Activated CD8-positive, alpha-beta T cell treated with anti-CD3 and anti-CD28 coated beads for 36 hours (primary cell): ENCODE measurements at places on chromosomes 12 and 14.

DNA sequence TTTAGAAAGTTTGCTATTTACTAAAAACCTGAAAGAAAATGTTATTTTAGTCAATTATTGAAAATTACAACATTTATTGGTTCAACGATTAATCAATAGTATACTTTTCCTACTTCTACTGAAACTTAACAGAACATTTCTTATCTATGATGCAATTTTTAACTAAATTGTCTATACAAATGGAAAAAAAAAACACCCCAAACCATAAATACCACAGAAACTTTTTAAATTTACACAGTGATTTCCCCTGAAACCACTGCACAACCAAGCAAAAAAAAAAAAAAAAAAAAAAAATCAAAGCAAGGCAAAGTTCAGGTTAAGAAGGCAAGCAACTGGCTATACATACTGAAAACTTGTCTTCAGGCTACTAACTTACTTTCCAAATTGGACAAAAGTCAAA, 71.9 kb upstream of the POC1B start:
- DNase-seq: no peak

GRCh38 chr14:87971010-87971409, 22.0 kb downstream of the GALC start:
- no peak for DNase-seq

- no peak for DNase-seq
These were observed 76.2 kb upstream of the RASSF8 start for GRCh38 chr12:25882266-25882665.

DNA sequence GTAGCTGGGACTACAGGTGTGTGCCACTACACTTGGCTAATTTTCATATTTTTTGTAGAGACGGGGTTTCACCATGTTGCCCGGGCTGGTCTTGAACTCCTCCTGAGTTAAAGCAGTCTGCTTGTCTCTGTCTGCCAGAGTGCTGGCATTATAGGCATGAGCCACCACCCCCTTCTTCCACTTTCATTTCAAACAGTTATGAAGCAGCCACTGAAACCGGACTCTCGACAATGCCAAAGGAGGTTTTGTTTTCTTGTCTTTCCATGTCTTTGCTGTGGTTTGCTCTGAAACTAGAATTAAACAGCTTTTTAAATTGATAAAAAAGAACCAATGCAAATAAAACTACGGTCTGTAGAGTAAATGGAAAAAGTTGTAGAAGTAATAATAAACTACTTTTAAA, 30.4 kb downstream of the RAP1B start:
- DNase-seq: peak; percentile 78

DNA sequence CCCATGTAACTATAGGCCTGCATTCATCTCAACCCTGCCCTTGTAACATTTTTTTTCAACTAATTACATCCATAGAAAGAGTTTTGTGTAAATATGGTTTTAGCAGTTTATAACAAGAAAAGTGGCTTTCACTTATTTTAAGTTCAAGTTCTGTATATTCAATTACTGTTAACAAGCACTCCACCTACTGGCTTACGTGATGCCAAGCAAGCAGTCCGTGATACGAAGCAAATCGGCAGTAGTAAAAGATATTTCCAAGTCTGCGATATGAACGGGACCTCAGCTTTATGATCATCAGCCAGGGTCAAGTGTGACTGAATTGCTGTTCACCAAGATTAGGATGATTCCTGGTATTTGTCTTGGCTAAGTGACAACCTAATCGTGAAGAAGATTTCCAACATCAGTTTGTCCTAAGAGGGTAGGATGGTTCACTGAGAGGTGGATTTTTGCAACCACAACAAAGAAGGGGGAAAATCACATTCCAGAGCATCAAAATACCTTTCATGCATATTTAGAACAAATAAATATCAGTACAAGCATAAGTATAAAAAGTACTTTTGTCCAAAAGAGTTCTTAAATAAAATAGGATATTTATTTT, 456.2 kb downstream of the FOXG1 start:
- no peak for DNase-seq

DNA sequence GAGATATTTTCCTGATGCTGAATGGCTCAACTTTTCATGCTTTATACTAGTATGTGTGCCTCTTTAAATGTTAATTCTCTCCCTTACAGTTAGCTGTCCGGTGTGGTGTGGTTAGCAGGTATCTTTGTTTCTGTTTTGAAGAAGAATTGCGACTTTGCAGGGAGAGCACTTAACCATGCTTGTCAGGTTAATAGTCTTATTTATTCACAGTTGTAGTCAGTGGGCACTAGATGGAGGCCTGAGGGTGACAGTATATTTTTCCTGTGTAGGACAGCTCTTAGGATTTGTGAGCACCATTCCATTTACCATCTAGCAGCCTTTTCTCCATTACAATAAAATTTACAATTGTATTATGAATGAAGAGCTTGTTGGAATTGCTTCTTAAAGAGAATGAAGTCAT, 34.9 kb downstream of the PDE3A start:
- no peak for DNase-seq

GRCh38 chr14:30874999-30875787, 834 bp downstream of the COCH start:
- DNase-seq: peak; percentile 22

DNA sequence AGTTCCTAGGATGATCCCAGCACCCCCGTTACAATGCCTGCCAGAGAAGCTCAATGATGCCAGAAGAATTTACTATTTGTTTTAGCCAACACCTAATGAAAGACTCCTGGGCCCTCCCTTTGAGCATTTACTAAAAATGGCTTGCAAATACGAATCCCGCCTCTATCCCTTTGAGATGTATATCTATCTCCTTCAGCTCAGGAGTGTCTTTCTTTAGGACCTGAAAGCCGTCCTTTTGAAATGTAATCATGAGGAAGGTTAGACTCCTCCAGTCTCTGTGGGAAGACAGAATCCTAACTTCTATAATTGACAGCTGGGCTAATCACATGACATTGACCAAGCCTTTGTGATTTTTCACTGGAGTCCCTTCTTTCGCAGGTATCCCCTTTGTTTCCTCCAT, 19.2 kb upstream of the DYNC1H1 start:
- DNase-seq: no peak

- DNase-seq: no peak
These were observed 95.4 kb downstream of the NKX2-1 start for GRCh38 chr14:36424478-36425102.

GRCh38 chr12:122205053-122205925, 1.8 kb downstream of the B3GNT4 start:
- no peak for DNase-seq

DNA sequence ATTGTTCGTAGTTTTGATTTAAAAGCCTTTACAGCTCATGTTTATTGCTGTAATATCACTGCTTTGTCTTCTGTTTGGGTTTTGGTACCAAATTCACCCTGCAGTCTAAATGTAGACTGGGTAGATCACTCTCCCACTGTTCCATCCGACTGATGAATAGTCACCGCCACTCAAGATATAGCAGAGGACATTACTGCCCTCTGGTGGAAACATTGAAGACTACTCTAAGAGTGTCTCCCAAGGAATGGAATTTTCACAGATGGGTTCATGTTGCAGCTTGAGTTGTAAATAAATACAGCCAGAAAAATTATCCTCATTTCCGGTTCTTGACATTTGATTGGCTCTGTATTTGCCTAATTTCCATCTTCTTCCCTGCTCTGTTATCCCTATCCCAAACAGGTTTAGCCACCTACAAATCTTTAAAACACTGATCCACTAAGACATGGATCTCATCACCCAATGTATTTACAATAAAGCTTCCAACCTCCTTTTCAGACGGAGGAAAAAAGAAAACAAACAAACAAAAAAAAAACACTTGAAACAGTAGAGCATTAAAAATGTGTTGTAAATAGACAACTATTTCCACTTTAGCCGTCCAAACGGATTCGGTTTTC, 198.3 kb upstream of the CPNE8 start:
- DNase-seq: peak; percentile 5
